GM23248 (cell line): ENCODE measurements at places on chromosomes 6 and 20.

GRCh38 chr20:22496817-22497216, 87.6 kb downstream of the FOXA2 start:
- no peak for DNase-seq

DNA sequence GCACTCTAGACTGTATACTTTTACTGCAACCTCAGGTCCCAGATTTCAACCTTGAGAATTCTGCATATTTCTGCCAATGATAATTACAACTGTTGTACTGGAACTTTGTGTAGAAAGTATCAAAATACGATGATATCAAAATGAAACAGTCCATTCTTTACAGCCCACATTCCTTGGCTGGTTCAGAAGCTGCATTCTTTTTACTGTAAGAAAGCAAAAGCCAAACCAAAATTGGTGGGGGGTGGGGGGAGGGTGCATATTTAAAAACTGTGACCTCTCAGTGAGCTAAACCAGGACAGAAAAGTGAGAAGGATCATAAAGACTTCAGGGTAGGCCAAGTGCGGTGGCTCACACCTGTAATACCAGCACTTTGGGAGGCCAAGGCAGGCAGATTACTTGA, 41.8 kb upstream of the UBR2 start:
- peak; percentile 14 for DNase-seq

DNA sequence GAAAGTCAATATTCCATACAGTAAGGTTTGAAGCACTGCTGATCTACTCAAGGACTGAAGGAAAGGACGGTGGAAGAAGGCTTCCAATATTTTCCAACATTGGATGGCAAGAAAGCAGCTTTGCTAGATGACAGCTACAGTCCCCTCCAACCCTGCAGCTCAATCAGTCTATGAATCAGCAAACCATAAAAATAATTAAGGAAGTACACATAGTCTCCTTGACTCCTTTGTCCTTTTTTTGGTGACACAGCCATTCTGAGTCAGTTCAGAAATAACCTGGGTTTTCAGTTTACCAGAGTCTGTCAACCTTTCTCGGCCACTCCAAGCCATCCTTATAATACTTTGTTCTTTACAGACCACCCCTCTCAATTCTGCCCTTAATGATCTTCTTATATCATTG, 232.5 kb downstream of the IBTK start:
- DNase-seq = peak; percentile 71

- DNase-seq = no peak
Observed at GRCh38 chr6:16544006-16544405, 217.3 kb downstream of the ATXN1 start.

DNA sequence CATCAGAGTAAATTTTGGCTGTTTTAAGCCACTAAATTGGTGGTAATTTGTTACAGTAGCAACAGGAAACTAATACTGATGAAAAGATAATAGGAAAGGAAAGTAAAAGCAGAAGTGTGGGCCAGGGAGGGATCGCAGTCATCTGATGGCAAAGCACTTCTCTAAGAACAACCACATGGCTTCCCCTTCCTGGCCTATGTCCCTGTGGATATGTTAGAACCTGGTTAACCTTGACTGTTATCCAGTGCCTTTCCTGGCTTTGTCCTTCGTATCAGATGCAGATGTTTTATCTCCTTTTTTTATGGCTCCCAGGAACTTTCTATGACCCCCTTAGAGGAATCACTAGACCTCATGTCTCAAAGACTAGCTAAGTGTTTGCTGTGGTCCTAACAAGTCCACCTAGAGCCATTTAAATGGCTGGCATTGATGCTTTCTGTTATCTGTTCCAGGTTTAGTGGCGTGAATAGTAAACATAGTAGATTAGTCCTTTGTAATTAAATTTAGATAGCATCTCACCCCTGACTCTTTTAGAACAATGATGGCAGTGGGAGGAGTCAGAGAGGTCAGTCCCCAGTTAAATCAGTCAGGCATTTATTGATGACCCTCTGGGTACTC, 79.2 kb upstream of the PHACTR2 start:
- no peak for DNase-seq

DNA sequence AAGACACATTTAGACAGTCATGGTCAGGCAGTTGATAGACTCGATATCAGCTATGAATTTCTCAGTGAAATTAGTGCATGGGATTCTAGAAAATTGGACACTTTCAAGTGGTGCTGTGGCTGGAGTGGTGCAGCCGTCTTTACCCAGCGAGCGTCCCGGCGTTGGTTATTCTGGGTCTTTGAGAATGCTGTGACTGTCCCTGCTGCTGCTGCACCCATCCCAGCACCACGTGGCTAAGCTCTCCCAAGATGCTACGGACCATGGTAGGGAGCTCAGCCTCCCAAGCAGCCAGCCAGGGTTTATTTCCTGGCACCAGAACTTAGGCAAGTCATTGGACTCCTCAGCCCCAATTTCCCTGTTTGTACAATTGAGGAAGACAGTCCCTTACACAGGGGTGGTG, 147.2 kb upstream of the RPS6KA2 start:
- DNase-seq = no peak

- DNase-seq = peak; percentile 92
Observed at GRCh38 chr6:125812394-125813292, 21.9 kb downstream of the NCOA7 start.

GRCh38 chr6:916131-916530, 223.2 kb upstream of the EXOC2 start:
- no peak for DNase-seq

DNA sequence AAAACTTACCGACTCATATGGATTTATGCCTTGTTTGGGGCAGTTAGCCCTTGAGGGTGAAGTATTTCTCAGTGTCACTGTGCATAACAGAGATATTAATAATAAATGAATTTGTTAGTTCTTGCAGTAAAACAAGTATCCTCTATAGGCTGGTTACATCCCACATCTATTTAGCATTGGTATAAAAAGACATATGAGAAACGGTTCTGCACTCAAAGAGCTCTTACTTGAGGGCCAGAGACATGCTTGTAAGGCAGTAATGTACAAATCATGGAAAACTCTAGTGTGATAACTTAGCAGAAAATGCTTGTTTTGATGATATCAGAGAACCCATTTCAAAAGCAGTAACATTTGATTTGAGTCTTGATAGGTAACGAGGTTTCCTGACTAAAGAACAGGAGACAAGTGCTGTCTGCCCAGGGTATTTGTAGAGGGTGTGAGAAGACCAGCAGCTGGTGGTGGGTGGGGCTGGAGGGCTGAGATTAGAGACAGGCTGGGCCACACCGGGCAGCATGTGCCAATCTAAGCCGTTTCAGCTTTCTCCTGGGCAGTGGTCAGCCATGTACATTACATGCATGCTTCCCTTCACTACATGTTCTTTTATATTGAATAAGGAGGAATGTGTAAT, 46.3 kb downstream of the TULP4 start:
- no peak for DNase-seq

DNA sequence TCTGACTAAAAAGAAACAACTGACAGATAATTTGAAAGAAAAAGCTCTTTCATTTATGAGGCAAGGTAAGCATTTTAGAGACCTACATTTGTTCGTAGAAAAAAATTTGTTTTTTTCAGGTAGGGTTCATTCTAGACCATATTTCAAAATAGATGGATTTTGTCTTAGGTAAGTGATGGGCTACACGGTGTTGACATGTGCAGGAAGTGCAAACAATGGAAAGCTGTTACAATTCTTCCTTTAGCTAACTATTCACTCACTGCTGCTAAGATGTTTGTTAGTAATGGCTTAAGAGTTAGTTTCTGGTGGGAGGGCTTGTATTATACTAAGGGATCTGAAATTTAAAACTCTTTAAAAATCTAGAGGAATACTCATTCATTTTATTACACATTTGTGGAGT, 96.7 kb downstream of the CD109 start:
- no peak for DNase-seq

- no peak for DNase-seq
Observed at GRCh38 chr6:64973142-64973541, 733.9 kb downstream of the EYS start.

- DNase-seq = no peak
Observed at GRCh38 chr6:13261464-13261994, 66.8 kb downstream of the TBC1D7 start.

GRCh38 chr6:122246906-122247658, 152.4 kb upstream of the HSF2 start:
- no peak for DNase-seq
